ENCODE measurements at places on chromosomes 13 and 19.

GRCh38 chr13:24995225-24995804, 100.6 kb upstream of the PABPC3 start:
- DNase-seq, result peak; percentile 24

DNA sequence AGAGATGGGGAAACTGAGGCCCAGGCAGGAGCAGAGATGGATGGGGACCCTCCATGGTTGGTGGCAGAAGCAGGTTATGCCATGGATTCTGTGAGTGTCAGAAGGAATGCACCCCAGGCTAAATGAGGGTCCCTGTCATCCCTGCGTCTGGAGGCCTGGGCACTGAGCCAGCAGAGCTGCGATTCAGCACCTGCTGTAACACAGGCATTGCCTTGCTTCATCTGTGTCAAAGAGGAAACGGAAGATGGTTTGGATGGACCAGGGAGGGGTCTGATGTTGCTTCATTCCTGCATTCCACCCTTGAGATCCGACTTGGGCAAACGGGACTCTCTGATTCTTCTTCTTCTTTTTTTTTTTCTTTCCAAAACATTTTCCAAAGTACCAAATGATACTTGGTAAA, 1.2 kb downstream of the C5AR1 start:
- DNase-seq, result no peak

GRCh38 chr13:66543780-66544179, 686.4 kb downstream of the PCDH9 start:
- no peak for DNase-seq

DNA sequence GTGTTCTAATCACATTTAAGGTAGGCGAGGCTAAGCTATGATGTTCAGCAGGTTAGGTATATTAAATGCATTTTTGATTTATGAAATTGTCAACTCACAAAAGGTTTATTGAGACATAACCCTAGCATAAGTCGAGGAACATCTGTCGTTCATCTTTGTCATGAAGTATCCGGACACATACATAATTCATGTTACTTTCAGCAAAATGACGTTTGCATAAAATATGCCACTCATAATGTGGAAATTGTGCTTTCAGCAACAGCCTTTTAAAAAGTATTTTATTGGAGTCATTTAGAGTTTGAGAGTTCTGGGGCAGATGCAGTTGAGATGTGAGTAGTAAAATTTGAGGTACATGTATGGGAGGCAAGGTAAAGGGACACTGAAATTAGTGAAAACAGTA, 66.4 kb downstream of the NAA16 start:
- DNase-seq, result no peak

GRCh38 chr19:57249329-57249728, 8.9 kb downstream of the ZNF805 start:
- no peak for DNase-seq
